ENCODE measurements at places on chromosomes 6 and 20.
A peak's percentile ranks its signal among the peaks of the same experiment; 100 is the strongest.

- DNase-seq = no peak
These were observed 208.5 kb upstream of the PDE10A start for GRCh38 chr6:165871571-165871970.

DNA sequence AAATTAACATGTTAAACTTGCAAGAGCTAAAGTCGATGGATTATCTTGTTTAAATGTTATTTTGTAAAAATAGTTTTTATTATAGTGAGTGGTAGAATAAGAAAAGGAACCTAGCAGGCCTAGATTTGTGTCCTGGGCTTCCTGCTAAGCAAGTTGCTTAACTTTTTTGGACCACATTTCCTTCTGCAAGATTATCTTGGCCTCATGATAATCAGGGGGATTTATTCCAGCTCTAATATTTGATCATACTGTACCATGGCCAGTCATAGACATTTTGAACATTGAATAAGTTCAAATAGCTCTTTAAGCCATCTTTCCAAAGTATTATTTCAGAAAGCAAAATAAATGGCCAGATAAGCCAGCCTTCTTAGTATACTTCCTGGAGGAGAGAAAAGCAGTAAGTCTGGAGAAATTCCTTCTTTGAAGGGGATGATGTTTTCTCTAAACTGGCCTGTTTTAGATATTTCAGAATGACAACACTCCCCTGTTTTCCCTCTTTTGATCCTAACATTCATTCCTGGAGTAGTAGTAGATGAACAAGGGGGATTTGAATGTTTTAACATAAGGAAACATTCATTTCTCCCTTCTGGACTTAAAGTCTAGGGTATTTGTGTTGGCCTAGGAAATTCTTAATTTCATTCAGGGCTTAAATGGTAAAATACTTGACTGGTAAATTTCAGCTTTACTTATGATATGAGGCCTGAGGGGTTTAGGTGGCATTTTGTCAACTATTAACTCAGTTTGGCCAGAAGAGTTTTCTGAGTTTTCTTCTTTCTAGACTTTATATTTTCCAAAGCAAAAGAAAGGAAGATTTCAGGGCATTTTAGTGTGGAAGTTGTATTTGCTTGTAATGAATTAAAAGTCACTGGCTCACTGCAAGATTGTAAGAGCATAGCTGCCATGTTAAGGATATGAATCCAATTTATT, 108.8 kb upstream of the SCGN start:
- DNase-seq = no peak

DNA sequence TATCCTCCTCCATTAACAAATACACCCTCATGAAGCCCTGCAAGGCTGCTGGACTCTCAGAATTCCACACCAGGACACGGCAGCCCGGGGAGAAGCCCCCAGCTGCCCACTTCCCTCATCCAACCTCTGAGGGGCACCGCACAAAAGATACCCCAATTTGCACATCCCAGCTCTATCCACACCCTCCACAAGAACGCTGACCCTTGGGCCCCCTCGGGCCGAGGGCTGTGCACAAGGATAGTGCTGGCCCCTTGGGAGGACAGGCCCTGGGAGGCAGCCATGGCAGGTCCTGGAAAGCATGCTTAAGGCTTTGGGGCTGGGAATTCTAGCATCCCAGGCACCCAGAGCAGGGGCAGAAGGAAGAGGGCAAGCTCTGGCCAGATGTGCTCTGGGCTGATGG, 112.8 kb upstream of the PRND start:
- no peak for DNase-seq

DNA sequence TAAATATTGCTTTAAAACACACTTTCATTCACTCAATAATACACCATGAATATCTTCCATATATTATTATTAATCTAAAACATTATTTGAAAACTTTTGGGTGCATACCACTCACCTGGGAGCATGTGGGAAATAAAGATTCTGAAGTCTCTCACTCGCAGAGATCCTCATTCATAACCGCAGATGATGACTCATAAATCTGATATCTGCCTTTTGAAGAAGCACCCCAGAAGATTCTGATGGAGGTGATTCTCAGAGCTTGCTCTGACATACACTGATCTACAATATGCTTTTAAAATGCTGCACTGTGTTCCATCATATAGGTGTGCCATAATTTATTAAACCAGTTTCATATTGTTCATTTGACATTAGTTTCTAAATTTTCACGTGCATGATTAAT, 135.0 kb upstream of the SGK1 start:
- no peak for DNase-seq

GRCh38 chr6:157531169-157531985, 150.4 kb downstream of the ZDHHC14 start:
- no peak for DNase-seq

- no peak for DNase-seq
These were observed 135.3 kb upstream of the RREB1 start for GRCh38 chr6:6972456-6972855.

- no peak for DNase-seq
These were observed 84.3 kb downstream of the FILIP1 start for GRCh38 chr6:75409286-75409685.

- no peak for DNase-seq
These were observed 608.9 kb downstream of the PRKN start for GRCh38 chr6:162118706-162119105.

DNA sequence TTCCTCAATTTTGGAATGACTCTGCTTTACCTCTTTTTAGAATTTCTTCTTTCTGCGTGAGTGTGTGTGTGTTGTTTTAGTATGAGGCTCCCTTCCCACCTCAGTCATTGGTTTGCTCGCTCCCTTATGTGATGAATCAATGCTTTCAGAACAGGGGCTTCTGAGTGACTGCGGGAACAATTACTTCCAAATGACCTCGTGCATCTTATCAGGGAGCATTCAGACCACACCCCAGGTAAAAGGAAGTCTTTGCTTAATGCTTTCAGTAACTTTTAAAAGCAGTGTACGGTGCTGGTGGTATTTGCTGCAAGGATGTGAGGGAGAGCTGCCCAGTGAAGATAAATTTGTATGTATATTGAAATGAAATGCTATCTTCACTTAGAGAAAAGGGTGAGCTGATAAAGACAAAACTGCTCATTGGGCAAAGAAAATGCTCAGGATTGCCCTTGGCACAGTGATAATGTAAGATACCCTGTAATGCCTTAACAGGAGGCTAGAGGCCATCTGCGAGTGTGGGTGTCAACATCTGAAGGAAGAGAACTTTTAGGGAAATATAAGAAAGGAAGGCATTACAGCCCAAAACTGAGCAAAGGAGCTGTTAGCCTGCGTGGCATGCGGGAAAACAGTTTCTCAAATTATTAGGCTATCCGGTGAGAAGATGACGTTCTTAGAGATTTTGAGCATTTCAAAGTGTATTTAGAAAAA, at the start of gene MLIP:
Gene MLIP, plus strand, starts transcription at position 103 of the 705 bp plus-strand sequence. Its CDS starts 37 bp downstream, at position 140.
- DNase-seq = no peak

GRCh38 chr6:7267071-7267465, 45.9 kb downstream of the SSR1 start:
- DNase-seq = no peak

DNA sequence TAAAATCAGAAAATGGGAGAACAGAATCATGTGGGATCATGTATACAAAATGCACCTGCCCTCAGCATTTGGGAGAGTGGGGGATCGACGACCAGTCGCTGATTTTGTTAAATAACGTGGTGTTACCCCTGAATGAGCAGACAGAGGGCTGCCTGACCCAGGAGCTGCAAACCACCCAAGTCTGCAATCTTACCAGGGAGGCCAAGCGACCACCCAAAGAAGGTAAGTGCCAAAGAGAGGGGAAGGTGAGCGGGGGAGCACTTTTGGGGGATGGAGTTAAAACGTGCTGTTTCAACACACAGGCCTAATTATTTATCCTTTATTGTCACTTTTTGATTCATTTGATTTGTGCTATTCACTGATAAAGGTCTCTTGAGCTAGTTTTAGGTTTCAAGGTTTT, 4.1 kb downstream of the ADGRB3 start:
- DNase-seq = no peak

DNA sequence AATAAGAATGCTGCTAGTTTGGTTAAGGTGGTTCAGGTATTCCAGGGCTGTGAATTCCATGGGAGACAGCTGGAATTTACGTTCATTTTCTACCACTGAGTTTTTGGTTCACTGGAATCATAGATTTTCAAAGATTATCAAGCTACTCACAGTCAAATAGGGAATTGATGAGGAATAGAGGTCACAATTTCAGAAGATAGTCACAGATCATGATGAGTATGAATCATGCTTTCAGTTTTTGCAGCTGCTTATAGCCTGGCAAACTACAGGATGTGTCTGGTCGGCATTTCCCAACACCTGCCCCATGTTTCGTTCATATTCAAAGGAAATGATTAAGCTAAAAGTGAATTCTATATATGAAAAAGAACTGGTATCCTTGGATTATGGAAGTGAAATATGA, 58.7 kb downstream of the BCKDHB start:
- no peak for DNase-seq

DNA sequence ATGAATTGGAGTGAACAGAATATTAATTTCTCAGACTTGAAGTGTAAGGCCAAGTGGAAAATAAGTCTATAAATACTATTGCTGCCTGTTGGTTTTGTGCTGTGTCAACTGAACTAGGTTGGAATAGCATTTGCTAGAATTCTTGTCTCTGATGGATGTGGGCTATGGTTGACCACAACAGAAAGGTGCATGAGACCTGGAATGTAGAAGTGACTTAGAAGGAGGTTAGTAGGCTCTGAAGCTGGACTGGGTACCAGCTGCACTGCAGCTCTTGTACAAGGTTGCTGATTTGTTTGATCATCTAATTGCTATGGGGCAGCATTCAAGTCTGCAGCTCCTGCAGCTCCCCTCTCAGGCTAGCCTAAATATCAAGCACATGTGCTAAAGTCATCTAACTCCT, 479.0 kb upstream of the NRSN1 start:
- no peak for DNase-seq

GRCh38 chr6:39852324-39852723, 60.1 kb downstream of the DAAM2 start:
- DNase-seq = no peak

DNA sequence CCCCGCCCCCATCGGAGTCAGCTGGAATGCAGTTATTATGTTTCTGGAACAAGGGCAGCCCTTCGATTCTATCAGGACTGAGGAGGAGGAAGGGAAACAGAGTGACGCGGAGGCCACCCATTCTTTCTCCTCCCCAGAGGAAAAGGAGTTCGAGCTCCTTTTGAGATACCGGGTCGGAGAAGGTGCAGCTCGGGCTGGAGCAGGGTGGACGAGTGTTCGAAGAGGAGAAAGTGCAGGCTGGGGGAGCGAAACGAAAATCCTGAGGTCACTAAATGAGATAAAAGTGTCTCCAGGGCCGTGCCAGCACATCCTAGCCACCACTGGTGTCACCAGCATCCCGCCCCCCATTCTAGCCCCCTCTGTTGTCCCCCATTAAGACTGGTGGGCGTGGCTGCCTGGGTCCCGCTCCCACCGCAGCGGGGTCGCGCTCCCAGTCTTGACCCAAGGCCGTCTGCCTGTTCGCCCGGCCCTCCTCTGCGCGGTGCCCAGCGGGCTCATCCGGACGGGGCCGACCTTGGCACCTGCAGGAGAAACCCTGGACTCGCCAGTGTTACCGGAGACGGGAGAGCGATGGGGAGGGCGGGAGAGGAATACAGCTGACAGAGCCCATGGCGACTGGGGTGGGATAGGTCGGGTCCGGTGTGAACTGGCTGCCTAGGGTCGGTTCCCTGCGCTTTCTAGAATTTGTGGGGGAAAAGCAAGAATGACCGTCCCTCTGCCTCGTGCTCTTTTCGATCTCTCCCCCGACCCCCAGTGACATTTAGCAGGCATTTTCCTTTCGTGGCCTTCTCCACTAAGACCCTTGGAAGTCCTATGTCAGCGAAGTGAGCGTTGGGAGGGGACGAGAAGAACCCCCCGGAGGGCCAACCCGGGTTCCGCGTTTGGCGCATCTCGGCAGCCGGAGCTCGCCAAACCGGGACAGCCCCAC, 16.2 kb downstream of the FOXA2 start:
- no peak for DNase-seq

DNA sequence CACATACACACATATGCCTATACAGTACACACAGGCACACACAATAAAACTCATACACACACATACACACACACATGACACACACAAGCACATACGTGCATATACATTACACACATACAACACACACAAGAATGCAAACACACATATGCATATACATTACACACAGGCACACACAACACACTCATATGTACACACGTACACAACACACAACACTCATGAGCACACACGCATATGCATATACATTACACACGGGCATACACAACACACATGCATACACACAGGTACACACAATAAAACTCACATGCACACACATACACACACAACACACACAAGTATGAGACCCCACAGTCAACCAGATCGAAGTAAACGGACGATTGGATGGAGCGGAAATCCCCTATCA, 238.2 kb downstream of the ERMARD start:
- DNase-seq = no peak

DNA sequence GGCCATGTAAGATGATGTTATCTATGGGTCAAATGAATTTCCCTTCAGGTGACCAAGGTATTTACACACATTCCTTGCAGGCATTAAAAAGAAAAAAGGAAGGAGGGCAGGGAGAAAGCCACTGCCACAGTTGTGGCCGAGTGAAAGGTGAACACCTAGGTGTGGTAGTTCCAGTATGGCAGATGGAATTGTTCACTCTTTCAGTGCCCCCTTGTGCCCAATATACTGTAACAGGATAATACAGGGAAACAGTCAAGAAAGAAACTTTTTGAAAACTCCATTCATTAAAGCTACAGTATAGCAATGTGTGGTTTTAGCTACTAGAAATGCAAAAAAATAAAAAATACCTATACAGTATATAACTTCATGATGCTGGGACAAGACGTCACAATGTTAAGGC, 52.1 kb downstream of the BMP2 start:
- DNase-seq = no peak

- no peak for DNase-seq
These were observed 31.8 kb downstream of the RNASET2 start for GRCh38 chr6:166924531-166924930.

DNA sequence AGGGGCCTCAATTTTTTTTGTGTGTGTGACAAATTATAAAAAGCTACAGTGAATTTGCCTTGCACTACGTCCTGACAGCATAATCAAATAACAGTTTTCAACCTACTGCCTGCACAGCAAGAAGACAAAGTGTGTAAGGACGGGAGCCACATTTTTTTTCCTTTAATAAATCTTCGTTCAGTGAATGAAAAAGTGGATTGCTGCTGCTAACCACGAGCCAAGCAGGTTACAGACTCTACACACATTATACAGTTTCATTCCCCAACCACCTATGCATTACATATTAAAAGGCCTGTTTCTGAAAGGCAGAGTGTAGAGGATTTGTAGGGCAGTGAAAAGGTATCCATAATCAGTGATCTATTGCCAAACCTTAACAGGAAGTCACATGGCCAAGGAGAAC, 570.0 kb upstream of the BTBD3 start:
- DNase-seq = no peak

- DNase-seq = peak; percentile 33
These were observed 2.6 kb downstream of the SIRPG start for GRCh38 chr20:1654996-1655395.
